Ovary (tissue), 10 donors: ENCODE measurements at places on chromosomes 6 and 20. TPM values are rescaled to one million over a fixed set of nuclear protein-coding genes. Genes with fewer than 3 reads are reported as not detected.

TEAD3 gene
- total RNA-seq: 38.6 TPM

DNA sequence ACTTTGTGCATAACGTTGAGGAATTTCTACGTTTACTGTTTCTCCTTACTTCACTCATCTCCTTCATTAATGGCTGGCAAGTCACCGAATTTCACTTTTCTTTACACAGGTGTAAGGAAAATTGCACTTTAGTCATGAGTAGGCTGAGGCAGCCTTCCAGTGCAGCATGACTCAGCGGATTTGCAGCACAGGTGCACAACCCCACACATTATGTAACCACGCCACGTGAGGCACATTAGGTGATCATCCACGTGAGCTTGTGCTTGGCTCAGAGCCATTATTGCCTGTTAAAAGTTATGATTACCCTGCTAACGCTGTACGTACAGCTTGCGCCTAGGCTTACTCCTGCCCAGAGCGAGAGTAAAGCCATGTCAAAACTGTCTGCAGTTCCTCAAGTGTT is 158.8 kb downstream of the NKAIN2 start:
- H3K36me3 ChIP-seq: no peaks in the 10 kb centered on the region
- no peaks in the 10 kb centered on the region for H3K27me3 ChIP-seq
- H3K4me1 ChIP-seq: no peaks in the 10 kb centered on the region
- no peak for DNase-seq

DNA sequence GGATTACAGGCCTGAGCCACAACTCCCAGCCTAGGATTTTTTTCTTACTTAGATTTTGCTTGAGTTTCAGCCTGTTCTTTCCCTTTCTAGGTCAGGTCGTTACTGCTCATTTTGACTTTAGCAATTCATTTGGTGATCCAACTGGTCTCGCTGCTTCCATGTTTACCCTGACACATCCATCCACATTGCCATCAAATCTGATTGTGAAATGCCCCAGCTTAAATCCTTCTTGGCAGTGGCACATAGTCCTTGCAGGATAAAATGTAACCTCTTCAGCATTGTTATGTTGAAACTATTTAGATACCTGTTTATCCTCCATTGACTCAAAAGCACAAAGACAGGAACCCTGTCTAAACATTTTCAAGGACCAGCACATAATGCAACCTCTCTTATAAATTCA is 77.2 kb downstream of the DNAH8 start:
- H3K36me3 ChIP-seq: no peaks in the 10 kb centered on the region
- no peaks in the 10 kb centered on the region for H3K4me1 ChIP-seq
- no peak for DNase-seq
- no peak overlapping the region for H3K4me3 ChIP-seq
- H3K27ac ChIP-seq: no peak overlapping the region

DLL1 gene
- total RNA-seq: 2.0 TPM

DNA sequence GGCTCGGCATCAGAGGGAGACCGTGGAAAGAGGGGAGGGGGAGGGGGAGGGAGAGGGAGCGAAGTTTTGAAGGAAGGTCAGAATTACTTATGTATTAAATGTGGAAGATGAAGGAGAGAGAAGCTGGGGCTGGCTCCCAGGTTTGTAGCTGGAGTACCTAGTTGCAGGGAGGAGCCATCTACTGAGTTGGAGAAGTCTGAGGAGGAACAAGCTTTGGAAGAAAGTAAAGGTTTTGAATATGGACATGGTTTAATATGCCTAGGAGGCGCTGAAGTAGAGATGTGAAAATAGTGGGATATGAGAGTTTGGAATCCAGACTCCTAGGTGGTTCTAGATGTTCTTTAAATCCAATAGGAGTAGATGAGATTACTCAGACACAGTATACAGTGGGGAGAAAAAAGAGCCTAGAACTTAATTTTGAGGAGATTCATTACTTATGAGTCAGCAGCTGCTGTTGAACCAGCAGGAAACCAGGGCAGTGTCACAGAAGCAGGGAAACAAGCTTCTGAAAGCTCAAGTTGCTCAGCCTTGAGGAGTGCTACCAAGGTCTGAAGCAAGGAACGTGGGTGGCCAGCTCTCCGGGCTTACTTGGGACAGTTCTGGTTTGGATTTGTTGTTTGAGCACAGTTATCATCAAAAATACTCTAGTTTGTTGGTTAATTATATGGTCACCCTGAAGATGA is 149.3 kb downstream of the UTRN start:
- no peak overlapping the region for H3K4me3 ChIP-seq
- no peaks in the 10 kb centered on the region for H3K4me1 ChIP-seq
- DNase-seq: no peak
- H3K36me3 ChIP-seq: no peaks in the 10 kb centered on the region
